Left ventricle myocardium inferior (tissue), 1 donor: ENCODE measurements at places on chromosomes 4 and X. TPM values are rescaled to one million over a fixed set of nuclear protein-coding genes. Genes with fewer than 3 reads are reported as not detected.

GRCh38 chrX:93419642-93420041 is 253.7 kb downstream of the NAP1L3 start:
- DNase-seq: no peak

DNA sequence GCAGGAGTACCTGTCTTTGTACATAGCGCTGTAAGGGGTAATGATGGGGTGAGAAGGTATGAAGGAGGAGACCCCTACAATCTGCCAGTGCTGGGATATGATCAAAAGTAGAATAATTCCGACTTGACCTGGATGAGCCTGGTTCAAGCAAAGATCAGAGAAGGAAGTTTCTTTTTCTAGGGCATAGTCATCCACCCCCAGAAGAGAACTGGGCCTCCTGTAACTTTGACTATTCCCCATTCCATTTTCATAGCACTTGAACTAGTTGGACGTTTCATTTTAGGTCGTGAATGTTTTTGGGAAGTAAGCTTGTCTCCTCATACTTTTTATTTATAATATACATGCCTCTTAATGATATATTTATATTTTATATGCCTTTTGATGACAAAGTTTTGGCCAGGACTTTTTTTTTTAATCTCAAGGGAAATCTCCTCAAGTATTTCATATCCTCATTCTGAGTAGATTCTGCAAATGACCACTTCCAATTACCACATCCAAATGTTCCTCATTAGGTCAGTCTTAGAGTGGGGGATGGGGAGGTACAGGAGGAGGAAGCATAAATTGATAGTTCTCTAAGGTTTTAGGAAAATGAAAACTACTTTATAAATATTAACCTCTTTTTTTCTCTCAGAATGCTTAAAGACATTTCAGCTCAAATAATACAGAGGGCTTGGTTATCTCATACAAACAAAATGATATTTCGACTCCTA is 3.5 kb downstream of the CXorf58 start:
- no peak for DNase-seq

DNA sequence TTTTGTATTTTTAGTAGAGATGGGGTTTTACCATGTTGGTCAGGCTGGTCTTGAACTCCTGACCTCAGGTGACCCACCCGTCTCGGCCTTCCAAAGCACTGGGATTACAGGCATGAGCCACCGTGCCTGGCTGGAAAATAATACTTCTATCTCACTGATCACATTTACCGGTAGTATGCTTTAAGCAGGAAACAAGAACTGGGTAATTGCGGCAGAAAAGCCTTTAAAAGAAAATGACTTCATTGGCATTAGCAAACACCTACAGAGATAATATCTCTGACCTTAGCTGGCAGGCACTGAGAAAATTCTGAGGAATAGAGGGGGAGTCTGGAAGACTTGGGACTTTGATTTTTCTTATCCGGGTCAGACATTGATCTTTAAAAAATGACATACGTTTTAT is 78.5 kb downstream of the SHROOM3 start:
- no peak for DNase-seq

HS6ST2 gene
- total RNA-seq: 0.19 TPM

DNA sequence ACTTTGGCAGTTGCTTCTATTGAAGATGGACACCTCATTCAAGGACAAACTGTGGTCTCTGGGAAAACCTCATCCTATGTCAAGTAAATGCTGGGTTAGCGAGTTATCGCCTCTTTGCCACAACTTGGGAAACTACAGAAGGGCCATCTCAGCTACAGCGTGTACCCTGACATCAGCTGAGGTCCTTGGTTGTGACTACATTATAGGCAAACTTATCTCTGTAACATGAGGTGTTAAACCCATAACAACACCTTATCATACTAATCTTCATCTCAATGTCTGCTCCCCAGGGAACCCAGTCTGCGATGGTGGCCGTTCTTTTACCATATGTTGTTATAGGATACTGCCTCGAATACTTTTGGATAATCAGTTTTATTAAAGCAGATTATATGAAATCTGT is 1862.7 kb downstream of the STIM2 start:
- DNase-seq: no peak
